GM10248 (cell line): ENCODE measurements at places on chromosomes 2 and 18.

- no peak for DNase-seq
These were observed 71.8 kb upstream of the SPRED2 start for GRCh38 chr2:65504201-65504600.

- peak; percentile 10 for DNase-seq
These were observed 46.8 kb upstream of the TRIM43B start for GRCh38 chr2:95531254-95531771.

DNA sequence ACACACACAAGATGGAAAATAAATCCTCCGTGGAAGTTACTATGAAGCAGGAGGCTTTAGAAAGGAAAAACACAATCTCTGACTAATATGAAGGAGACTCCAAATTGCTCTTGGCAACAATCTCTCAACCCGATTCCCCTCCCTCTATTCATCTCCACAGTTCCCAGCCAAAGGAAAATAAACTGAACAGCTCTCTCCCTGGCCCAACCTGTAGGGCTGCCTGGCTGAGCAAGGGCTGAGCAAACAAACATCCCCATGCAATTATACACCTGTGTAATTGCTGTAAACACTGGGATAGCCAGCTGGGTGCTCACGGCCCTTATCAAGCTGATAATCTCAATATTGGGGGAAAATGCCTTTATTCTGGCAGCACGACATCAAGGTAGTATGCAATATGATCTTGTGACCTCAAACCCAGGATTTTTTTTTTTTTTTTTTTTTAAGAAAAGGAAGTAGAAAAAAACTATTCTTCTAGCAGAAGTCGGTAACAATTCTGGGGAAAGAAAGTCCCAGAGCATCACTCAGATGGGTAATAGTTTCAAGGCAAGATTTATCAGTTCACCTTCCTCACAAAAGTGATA, 203.3 kb upstream of the SMAD2 start:
- no peak for DNase-seq

GRCh38 chr2:190759749-190760213, 110.9 kb downstream of the NAB1 start:
- DNase-seq, result no peak

DNA sequence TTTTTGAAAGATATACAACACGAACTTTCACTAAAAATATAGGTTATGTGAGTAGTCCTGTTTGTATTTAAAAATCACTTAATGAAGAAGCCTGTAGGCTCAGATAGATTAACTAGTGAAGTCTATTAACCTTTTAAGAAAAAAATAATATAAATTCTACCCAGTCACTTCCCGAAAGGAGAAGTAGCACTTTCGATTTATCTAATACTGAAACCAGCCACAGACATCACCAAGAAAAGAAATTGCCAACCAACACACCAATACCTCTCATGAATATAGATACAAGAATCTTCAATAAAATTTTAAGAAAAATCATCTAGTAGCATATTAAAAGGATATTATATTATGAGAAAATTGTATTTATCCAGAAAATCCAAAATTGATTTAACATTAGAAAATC, 160.5 kb downstream of the GALNT13 start:
- DNase-seq, result no peak

DNA sequence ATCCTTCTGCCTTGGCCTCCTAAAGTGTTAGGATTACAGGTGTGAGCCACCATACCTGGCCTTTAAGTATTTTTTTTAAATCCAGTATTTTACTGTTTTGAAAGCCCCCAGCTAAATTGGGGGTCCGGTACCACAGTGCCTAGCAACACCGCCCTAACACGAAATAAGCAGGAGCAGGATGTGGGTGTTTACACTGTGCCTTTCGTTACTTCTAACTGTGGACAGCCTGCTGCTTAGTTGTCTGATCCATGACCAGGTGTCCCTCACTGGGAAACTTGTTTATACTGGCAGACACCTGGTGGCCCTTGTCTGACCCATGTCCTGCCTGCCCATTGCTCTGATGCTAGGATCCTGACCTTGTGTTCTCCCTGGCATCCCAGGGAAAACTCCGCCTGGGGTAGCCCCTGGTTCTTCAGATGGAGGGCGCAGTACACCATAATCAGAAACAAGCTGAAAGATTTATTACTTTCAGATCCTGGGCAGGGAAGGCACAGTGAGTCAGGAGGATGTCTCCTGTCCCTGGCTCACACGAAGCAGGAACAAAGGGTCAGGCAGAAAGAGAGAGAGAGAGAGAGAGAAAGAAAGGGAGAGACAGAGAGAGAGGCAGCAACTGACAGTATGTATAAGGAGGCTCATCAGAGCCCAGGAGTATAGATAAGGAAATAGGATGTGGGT, 55.7 kb downstream of the NCAPH start:
- no peak for DNase-seq

GRCh38 chr2:145957929-145958328, 1438.0 kb upstream of the ZEB2 start:
- no peak for DNase-seq

DNA sequence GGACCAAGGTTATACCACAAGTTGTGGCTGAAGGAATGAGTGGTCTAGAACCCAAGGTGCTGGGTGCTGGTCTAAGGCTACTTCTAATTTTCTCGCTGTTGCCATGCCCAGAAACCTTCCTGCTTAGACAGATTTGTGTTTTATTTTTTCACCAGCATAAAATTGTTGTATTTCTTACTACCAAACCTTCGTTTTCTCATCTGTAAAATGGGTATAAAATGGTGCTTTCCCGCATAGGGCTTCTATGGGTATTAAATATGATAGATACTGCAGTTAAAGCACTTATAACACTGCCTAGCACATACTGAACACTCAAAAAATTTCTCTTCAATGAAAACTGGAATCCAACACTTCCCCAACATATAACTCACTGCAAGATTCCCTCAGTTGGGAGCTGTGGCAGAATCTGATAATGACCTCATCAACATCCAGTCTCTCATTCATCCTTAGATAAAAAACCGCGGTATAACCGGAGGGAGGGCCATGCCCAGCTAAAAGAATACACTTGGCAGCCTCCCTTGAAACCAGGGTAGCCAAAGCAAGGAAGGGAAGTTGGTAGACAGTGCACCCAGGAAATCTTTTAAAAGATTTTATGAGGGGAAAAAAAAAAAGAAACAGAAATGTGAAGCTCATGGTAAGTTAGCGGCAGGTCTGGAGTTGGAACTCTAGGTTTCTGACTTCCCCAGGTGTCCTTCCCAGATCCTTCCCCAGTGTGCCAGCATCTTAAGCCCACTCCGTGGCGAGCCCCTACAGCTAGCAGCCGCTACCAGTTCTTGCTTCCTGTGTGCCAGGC, 1.2 kb downstream of the NEMP2 start:
- DNase-seq, result no peak

- no peak for DNase-seq
These were observed 179.3 kb downstream of the GLI2 start for GRCh38 chr2:120914839-120915521.

DNA sequence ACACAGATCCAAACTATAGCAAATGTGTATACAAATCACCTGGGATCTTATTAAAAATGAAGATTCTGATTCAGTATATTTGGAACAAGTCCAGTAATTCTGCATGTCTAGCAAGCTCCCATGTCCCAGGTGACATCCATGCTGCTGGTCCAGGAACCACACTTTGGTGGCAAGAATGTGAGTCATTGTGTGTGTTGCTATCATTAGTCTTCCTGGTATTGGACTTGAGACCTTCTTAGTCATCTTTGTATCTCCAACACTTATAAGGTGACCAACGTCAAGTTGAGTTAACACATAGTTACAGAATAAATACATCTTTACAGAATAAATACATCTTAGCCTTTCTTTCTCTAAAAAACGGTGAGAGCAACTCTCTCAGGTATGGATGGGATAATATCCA, 107.9 kb upstream of the NDUFV2 start:
- DNase-seq, result no peak

DNA sequence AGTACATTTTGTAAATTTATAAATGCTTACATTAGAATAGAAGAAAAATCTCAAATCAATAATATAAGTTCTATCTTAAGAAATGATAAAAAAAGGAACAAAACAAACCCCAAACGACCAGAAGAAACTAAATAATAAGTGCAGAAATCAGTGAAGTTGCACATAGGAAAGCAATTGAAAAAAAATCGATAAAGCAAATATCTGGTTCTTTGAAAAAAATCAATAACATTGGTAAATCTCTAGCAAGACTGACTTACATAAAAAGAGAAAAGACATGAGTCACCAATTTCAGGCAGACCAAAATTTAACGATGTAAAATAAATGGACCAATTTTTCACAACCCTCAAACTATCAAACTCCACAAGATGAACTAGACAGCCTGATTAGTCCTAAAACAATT, 249.9 kb upstream of the HDAC4 start:
- DNase-seq, result no peak

DNA sequence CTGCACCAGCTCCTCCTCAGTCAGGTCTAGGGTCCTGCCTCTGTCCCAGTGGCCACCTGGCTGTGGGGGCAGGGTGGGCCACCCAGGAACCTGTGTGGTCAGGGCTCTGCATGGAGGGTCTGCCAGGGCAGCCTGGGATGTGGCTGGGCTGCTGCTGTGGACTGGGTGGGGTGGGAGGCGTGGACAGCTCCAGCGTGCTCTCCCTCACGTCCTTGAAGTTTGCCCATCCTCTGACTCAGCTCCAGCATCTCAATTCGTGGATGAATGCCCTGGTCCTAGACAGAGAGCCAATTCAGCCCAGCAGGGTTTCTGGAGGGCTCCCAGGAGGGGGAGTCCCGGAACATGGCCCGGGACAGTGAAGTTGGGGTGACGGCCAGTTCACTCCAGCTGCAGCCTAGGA, 64.3 kb upstream of the EPAS1 start:
- no peak for DNase-seq

DNA sequence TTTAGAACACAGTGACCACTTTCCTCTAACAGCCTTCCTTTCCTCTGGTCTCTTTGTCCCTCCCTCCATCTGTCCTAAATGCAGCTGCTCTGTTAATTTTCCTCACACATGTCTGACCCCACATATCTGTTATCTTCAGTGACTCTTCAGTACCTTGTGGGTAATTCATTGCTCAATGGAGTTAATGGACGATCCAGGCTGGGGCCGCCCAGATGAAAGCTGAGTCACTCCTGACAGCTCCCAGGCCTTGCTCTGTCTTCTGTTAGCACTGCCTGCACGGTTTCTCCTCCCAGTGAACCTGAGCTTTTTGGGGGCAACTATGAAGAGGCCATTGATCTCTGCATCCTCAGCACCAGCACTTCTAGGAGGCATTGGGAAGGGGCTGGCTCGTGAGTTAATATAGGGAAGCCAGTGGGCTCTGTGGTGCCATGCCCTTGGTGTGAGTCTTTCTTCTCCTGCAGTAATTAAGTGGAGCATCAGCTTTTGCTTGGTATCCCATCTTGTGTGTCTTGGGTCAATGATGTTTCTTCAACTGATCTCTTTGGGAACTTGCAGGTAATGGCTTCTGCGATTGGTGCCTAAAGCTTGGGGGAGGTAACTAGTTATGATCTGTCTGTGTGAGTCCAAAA, 67.3 kb downstream of the SNORC start:
- DNase-seq, result no peak

DNA sequence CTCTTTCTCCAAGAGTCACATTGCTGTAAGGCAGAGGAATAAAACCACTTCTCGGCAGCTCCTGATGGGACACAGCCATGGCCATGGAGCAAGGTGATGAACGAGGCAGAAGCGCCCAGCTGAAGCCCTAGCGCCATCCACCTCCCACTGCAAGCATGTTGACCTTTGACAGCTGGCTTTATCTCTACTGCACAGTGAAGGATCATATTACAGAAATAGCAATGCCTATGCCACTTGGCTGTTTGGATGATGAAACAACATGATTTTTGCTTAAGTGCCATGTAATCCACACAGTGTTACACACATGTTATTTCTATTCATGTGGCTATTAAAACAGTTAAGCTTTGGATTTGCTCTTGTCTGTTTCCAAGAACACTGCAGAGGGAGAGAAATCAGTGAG, 167.7 kb downstream of the VAPA start:
- no peak for DNase-seq

DNA sequence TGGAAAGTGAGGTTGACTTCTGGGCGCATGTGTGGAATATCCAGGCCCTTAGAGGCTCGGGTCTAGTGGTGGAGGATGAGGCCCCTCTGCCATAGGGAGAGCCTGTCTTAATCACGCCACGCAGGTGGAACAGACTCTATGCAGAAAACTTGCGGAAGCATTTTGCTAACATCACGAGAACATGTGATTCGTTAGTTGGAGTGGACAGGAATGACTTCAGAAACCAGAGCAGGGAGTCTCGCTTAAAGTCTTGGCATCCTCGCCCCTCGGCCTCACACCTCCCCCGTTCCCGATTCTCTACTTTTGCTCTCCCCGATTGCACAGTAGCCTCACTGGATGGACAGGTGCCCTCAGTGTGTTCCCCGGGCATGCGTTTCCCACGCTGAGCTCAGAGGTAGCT, 333.4 kb downstream of the GBX2 start:
- no peak for DNase-seq

- no peak for DNase-seq
These were observed 24.3 kb downstream of the RHOB start for GRCh38 chr2:20471148-20471547.

GRCh38 chr2:197705912-197706838, 1.0 kb downstream of the MARS2 start:
- no peak for DNase-seq

GRCh38 chr2:20618468-20618885, 32.4 kb downstream of the HS1BP3 start:
- DNase-seq, result no peak

DNA sequence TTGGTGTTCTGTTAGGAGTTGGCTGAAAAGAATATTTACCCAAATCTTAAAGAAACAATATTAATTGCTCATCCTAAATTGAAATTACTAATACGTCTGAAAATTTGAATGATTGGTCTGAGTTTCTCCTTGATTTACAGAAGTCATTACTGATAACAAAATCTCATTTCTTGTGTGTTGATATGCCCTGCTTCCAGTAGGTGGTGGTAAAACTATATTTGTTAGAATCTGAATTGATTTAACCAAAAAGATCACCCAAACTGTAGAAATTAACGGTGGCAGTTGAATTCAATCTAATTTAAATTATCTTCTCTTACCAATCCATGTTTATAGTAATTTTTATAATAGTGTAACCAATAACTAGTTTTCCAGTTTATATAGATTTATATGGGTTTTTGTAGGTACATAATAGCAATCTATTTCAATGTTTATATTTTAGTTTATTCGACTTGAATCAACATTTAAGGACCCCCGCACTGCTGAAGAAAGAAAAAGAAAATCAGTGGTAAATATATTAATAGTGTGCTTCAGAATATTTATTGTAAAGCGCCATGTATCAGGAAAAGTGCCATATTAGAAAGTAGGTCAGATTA, 38.3 kb downstream of the PAPOLG start:
- DNase-seq, result peak; percentile 45

DNA sequence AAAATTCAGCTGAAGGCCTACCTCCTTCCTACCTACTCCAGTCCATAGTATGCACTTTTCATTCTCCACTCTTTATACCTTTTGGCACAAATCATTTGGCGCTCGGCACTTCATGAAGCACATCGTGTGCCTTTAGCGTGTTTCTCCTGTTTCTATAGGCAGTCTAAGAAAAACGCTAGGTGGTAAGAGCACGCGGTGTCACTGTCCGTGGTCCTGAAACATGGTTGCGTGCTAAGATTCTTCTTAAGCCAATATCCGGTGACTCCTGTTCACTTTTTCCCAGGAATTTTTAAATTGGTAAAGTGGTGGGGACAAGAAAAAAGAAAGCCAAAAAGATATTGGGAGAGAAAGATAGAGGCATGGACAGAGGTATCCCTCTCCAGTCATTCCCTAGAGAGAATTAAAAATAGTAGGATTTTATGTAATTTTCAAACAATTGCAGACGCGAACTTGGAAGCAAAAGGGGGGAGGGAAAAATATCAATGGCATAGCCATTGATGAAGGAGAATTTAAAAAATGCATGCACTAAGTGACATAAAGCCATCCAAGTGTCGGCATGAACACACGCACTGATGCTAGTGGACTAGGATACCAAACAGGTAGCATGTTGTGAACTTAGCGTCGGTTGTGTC, 1.4 kb upstream of the CTNNA2 start:
- DNase-seq, result no peak
